ENCODE measurements at places on chromosomes 2 and 18.

GRCh38 chr2:194698012-194698411 is 959.0 kb upstream of the SLC39A10 start:
- no peak for DNase-seq

- DNase-seq, result no peak
Observed at GRCh38 chr2:166458674-166459073, 35.4 kb downstream of the SCN7A start.

DNA sequence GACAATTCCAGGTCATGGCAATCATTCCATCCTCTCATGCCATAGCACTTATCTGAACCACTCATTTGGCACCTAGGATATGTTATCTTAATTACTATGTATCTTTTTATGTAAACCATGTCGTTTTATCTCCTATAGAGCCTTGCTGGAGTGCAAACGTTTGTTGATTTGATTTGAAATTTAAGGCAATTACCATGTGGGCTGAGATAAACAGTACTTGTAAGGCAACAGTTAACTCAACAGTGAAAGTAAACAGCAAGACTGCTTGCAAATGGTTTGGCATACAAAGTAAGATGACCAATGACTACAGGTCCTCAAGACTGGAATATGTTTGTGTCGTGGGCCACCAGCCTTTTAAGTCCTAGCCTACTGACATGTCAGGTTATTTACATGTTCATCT is 133.7 kb upstream of the ZFP36L2 start:
- no peak for DNase-seq

DNA sequence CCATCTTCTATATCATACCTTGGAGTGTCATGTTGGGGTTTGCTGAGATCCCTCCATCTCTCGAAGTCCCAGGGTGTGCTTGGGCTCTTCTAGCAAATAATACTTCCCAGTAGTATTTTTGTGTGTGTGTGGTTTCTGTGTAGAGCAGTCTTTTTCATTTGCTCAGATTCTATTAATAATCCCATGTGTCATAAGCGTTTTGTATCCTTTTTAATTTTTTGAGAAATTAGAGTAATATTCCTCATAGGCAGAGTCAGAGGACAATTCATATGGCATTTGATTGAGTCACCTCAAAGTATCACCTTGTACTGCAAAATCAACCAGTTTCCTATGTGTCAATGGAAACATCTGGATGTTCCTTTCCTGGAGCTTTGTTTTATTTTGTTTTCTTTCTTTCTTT is 37.4 kb upstream of the PPP1R1C start:
- DNase-seq, result no peak

- no peak for DNase-seq
Observed at GRCh38 chr2:36528766-36529392, 69.1 kb downstream of the FEZ2 start.

- no peak for DNase-seq
Observed at GRCh38 chr2:1685957-1686783, 58.1 kb downstream of the PXDN start.

DNA sequence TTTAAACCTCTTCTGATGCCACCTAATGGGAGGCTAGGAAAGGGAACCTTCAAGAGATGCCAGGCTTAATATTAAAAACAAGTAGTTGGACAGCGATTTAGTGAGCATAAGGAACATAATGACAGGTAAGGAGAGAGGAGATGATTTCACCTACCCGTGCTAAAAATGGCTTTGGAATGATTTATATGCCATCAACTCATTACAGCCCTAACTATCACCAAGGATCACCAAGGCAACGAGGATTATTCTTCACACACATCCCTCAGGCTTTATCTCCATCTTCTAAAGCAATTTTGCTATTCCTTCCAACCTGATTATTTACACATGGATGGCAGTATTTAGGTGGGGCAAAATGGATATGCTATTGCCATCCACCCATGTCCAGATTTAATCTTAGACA is 237.8 kb downstream of the DCC start:
- DNase-seq, result no peak

GRCh38 chr18:78244779-78245178 is 734.8 kb upstream of the SALL3 start:
- DNase-seq, result no peak

DNA sequence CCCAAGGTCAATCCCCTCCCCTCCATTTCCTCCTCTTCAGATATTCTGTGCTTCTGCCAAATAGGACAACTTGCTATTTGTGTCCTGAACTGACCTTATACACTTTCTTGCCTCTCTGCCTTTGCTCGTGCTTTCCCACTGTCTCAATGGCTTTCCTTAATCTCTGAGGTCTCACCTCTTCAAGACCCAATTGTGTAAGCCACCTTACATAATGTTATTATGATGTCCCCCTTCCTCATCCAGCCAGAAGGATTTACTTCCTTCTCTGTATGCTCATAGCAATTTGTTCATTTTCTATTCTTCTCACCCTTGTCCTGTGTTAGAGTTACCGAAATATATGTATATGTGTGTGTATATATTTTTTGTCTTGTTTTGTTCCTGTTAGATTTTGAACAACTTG is 26.9 kb upstream of the DARS1 start:
- DNase-seq, result no peak

DNA sequence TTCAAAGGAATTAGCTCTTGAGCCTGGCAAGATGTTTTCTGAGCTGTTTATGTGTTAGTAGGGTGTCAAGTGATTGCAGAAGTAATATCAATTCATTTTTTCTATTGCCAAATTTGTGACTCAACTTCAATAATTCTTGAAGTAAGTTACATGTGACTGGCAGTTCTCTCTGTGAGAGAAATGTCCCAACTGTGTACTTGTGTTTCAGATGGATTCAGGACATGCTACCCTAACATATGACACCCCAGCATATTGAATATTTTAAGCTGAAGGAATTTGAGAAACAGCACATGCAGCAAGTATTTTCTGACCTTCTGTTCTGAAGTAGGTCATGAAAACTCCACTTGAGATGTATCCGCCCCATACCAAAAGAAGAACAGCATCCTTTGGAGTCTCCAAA is 263.6 kb downstream of the XIRP2 start:
- no peak for DNase-seq

GRCh38 chr18:27785815-27786471 is 391.0 kb downstream of the CDH2 start:
- no peak for DNase-seq

DNA sequence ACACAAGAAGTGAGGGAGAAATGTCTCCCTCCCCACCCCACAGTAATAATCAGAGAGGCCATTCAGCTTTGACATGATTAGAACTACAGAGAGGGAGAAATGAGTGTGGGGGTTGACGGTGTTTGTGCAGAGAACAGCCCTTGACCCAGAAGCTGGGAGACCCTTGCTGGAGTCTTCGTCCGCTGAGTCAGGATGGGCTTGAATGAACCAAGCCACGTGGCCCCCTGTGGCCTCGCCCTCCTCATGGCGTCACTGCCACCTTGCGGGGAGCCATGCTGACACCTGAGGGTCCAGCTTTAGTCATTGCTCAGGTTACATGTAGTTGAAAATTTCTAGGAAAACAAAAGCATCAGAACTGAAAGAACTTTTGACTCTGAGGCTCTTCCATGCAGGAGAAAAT is 101.2 kb downstream of the DGKD start:
- no peak for DNase-seq

DNA sequence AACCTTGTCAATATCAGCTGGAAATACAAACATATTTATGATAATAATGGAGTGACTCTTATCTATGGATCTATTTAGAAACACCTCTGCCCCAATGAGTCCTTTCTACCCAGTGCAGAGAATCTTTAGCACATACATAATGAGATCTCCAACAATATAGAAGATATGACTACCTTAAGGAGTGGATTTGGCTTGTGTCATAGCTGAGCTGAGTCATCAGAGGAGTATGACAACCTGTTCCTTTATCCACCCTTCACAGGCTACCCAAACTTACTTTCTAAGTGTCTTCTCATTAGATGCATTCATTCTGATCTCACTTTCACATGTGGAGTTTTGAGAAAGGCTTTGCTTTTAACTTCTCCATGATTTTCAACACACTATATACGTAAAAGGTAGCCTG is 1218.9 kb downstream of the DSC3 start:
- DNase-seq, result no peak

GRCh38 chr2:85890522-85891176 is 1.9 kb upstream of the ST3GAL5 start:
- peak; percentile 30 for DNase-seq

- no peak for DNase-seq
Observed at GRCh38 chr18:78082816-78083215, 833.2 kb downstream of the GALR1 start.

GRCh38 chr2:214489702-214490101 is 78.8 kb downstream of the VWC2L start:
- no peak for DNase-seq

DNA sequence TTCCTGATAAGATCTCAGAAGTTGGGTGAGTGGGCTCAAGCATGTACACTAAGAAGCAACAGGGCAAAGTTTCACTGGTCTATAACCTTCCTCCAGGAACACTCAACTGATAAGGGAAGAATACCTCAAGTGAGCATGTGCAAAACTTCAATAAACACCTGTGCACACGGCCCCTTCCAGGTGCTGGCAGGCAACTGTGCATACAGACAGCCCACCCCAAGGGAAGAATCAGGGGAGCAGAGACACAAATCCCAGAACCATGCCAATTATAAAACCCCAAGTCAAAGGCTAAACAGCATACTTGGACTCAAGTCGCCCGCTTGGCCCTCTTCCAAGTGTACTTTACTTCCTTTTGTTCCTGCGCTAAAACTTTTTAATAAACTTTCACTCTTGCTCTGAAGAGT is 85.9 kb upstream of the RTN4 start:
- DNase-seq, result no peak

GRCh38 chr18:70219688-70220087 is 14.2 kb upstream of the RTTN start:
- DNase-seq, result no peak

DNA sequence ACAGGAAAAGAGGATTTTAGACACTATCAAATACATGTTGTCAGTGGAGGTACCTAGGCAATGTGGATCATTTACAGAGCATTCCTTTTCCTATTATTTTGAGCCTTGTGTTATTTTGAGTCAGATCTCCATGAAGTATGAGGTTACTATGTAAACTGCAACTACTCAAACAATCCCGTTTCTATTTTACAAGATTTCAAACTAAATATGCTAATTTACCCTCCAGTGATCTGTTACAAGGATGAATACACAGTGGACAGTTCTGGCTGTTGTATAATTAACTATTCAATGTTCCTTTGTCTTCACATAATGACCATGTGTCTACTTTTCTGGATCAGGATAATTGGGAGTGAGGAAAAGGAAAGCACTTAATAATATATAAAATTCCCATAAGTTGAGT is 4.6 kb downstream of the HOXD1 start:
- DNase-seq, result peak; percentile 67

DNA sequence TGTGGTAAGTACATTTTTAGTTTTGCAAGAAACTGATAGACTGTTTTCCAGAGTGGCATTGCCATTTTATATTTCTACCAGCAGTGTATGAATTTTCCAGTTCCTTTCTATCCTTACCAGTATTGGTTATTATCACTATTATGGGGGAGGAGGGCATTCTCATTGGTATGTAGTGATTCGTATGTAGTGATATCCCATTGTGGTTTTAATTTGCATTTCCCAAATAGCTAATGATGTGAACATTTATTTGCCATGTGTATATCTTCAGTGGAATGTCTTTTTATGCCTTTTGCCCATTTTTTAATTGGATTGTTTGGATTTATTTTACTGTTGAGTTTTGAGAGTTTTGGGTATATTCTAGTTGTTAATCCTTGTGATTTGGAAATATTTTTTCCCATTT is 16.9 kb downstream of the EIF5B start:
- no peak for DNase-seq

GRCh38 chr2:9390151-9390850 is 33.0 kb downstream of the ITGB1BP1 start:
- DNase-seq, result no peak

- no peak for DNase-seq
Observed at GRCh38 chr2:54586494-54586893, 130.4 kb downstream of the SPTBN1 start.

- peak; percentile 19 for DNase-seq
Observed at GRCh38 chr2:28751956-28752630, 463 bp downstream of the PPP1CB start.

GRCh38 chr2:73749314-73749713 is 12.2 kb upstream of the TPRKB start:
- DNase-seq, result no peak

DNA sequence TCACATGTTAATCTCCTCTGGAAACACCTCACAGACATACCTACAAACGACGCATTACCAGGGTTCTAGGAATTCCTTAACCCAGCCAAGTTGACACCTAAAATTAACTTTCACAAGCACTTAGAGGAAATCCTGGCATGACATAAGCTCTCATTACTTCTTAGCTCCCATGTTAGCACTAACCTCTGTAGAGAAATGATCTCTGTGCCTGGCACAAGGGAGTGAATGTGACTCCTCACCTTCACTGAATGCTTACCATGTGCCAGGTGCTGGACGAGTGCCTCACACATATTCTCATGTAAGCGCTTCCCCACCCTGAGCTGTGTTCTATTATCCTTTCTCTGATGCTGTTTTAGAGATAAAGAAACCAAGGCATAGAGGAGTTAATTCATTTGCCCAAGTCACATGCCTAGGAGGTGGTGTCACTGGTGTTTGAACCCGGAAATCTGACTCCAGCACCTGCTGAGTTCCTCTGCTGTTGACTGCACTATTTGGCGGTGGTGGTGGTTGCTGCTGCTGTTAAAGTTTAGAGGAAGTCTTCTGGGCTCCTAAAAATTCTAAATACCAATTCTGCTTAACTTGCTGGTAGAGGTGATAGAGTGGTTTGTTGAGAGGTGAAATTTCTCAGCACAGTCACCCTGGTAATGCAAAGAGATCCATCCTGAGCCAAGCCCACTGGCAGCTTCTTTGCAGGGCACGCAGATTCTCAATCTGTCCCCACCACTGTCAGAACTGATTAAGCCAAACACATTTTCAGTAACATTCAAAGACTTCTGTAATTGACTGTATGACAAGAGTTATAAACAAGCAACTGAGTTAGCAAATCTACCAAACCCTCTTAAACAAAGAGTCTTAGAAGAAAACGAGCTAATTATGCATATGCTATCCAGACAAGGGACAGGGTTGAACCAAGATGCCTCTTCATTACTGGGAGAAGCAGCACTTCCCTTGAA is 200.3 kb downstream of the CMPK2 start:
- no peak for DNase-seq

GRCh38 chr2:162254236-162254871 is 11.1 kb upstream of the FAP start:
- DNase-seq, result no peak

GRCh38 chr2:72386288-72386687 is 238.6 kb upstream of the CYP26B1 start:
- DNase-seq, result no peak

DNA sequence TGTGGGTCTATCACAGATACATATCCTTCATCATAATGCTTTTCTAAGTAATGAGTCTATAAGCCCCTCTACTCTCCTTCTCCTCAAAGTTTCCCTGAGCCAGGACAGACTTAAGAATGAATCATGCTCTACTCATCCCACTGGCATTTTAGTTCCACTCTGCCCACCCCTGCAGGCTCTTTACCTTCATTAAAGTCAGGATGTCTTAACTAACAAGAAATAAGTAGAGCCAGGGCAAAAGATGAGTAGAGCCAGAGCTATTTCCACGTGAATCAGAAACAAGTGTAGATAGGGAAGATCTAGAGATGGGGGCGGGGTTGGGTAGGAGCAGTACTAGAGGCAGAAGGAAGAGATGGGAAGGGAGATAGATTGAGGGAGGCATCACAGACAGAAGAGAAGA is 790.5 kb downstream of the RNF144A start:
- no peak for DNase-seq

- no peak for DNase-seq
Observed at GRCh38 chr2:344811-345210, 56.9 kb upstream of the ALKAL2 start.

GRCh38 chr2:195594248-195594647 is 62.8 kb upstream of the SLC39A10 start:
- DNase-seq, result no peak

Data from SK-MEL-5 (cell line).